ENCODE measurements at places on chromosomes 11 and 22.

- no peak for DNase-seq
These were observed 192.1 kb downstream of the IGLL1 start for GRCh38 chr22:23387827-23388516.

- no peak for DNase-seq
These were observed 30.2 kb downstream of the GTF2H1 start for GRCh38 chr11:18352581-18352980.

DNA sequence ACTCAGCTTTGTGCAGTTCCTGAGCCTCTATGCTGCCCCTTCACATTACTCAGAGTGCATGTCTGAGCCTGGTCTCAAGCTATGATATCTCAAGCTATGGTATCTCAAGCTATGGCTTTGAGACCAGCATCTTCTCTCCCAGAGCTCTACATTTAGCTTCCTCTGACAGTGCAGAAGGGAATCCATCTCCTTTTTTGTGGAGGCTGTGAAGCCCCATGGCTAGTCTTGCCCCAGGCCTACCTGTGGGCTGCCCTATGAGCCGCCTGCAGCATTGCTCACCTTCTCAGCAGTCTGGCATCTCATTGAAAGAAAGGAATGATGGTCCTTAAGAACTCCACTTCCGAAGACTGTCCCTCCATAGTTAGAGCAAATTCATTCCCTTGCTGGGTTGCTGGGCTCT lies 12.6 kb downstream of the PGAP2 start:
- DNase-seq: no peak

- DNase-seq: no peak
These were observed 2.3 kb downstream of the PCF11 start for GRCh38 chr11:83158965-83159901.

GRCh38 chr11:60844045-60844869 lies 2.3 kb downstream of the CCDC86 start:
- DNase-seq: no peak

DNA sequence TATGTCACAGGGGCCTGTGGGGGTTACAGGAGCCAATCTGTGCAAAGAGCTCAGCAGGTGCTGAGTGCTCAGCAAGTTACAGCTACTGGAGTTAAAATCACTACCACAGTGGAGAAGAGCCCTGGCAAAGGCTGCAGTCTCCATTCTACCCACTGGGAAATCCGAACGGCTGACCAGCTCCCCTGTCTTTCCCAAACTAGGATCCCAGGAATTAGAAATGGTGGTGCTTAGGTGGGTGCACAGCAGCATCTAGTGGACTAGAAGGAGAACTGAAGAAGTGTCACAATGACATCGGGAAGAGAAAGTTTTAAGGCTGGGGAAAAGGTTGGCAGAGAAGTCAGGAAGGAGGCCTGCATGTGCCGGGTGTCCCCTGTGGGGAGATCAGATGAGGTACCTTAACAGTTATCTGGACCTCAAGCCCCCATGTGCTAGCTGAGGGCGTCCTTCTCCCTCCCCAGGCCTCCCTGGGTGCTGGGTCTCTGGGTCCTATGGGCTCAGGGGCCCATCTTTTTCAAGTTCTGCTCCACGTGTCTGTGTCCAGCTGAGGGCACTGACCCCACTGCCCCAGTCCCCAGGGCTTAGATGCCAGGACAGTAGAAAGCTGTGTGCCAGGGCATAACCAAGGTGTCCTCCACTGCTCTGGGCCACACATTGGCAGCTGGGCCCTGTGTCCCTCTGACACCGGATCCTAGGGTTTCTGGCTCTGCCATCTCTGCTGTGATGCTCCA lies 1.9 kb downstream of the PIWIL3 start:
- peak; percentile 72 for DNase-seq

GRCh38 chr22:27868732-27869282 lies 50.2 kb downstream of the PITPNB start:
- DNase-seq: no peak

- DNase-seq: no peak
These were observed 4.3 kb downstream of the SLC15A3 start for GRCh38 chr11:60947700-60948099.

GRCh38 chr22:30564761-30565119 lies 9.7 kb downstream of the GAL3ST1 start:
- DNase-seq: no peak

- no peak for DNase-seq
These were observed 1043.0 kb downstream of the TBC1D22A start for GRCh38 chr22:47805394-47805935.

GRCh38 chr11:131118247-131118646 lies 202.0 kb upstream of the SNX19 start:
- DNase-seq: no peak

GRCh38 chr11:96180341-96180740 lies 162.7 kb downstream of the MAML2 start:
- DNase-seq: no peak

DNA sequence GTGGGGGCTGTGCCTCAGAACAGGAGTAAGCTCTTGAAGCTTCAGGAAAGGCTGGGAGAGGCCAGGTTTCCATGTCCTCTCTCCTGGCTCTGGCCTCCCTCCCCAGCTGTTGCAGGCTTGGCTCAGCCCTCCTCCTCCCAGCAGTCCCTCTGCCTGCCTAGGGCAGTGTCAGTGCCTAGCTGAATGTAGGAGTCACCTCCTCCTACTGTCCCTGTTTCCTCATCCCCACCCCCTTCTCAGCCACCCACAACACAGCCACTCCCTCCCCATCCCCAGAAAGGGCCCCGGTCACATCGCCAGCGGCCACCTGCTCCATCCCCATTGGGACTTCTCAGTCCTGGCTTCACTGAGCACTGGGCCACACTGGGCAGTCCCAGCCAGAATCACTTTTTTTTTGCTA lies 2.9 kb upstream of the FBLN1 start:
- no peak for DNase-seq

DNA sequence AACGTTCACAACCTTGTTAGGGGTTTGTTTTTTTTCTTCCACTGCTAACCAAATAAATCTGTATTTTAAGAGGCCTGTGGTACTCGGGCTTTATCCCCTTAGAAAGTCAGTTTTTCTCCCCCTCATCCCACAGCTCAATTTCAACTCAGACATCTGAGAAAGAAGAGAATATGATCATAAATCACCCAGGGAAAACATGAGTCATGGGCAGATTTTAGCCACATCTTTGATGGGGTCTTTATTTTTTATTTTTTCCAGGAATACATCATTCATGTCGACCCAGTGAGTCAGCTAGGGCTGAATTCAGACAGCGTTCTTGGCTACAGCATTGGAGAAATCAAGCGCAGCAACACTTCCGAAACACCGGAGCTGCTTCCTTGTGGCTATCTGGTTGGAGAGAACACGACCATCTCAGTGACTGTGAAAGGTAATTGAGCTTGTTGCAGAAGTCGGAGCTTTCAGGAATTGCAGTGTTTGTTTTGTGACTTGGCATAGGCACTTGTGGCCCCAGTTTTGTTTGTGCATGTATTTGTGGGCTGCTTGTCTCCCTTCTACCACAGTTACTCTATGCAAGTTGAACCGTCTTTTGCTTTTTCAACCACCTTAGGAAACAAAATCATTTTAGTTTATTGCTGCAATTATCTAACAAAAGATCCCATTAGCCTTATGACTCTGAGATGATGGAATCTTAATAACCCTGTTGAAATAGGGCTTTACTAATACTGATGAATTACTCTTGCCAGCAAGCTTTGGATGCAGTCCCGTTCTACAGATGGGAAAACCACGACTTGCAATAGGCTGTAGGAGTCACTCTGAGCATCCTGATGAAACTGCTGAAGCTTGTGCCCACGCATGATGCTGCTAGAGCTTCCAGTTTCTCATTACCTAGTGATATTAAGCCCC lies 62.7 kb downstream of the DBX1 start:
- DNase-seq: no peak

GRCh38 chr11:73203790-73204189 lies 14.3 kb upstream of the P2RY2 start:
- no peak for DNase-seq

GRCh38 chr11:33043221-33043830 lies 4.0 kb downstream of the TCP11L1 start:
- DNase-seq: no peak

GRCh38 chr11:114033066-114033465 lies 26.4 kb upstream of the ZBTB16 start:
- DNase-seq: no peak

DNA sequence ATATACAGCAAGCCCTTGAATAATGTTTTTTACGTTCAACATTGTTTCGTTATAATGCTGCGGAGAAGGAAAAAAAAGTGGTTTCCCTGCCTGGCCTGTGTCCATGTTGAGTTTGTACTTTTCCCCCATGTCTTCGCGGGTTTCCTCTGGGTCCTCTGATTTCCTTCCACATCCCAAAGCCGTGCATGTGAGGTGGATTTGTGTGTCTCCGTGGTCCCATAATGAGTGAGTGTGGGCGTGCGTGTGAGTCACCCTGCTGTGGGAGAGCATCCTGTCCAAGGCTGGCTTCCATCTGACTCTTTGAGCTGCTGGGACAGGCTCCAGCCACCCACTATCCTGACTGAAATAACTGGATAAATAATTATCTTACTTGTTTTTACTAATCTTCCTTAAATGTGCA lies 29.6 kb upstream of the SNX19 start:
- no peak for DNase-seq

- no peak for DNase-seq
These were observed 497 bp upstream of the SYT12 start for GRCh38 chr11:67022341-67022933.

GRCh38 chr22:32142600-32142999 lies 16.5 kb downstream of the C22orf42 start:
- DNase-seq: no peak

- no peak for DNase-seq
These were observed 164.7 kb downstream of the DSCAML1 start for GRCh38 chr11:117632306-117632705.

GRCh38 chr22:47054231-47055072 lies 292.0 kb downstream of the TBC1D22A start:
- no peak for DNase-seq

GRCh38 chr11:27237643-27238042 lies 125.4 kb downstream of the CCDC34 start:
- DNase-seq: no peak

- DNase-seq: no peak
These were observed 22.7 kb upstream of the XBP1 start for GRCh38 chr22:28822930-28823551.

DNA sequence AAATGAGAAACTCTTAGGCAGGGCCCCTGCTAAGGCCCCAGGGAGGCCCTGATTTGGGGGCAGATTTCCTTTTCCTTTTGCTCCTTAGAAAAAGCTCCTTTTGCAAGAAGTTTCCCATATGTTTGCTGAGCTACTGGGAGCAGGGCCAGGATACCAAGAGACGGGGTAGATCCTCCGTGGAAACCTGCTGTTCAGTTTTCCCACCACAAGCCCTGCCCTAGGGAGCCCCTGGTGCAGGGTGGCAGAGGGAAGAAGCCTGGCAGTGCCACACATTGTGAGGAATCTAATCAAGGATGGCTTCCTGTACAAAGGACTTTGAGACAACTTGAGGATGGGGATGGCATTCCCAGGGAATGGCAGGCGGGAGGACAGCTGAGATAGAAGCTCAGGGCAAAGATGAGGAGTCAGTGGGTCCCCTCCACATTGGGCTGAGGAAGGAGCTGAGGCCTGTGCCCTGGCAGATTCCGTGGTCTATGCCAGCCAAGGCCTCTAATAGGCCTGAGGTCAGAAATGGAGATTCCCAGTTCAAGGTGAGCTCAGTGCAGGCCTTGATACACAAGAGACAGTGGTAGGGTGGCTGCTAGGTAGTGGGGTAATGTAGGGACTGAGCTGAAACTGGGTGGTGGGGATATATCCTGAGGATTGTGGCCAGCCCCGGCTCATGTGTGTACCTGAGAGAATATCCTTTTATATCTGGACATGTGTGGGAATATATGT lies 15.0 kb downstream of the TUB start:
- DNase-seq: no peak

GRCh38 chr11:36041988-36042611 lies 98.2 kb downstream of the LDLRAD3 start:
- no peak for DNase-seq

- peak; percentile 77 for DNase-seq
These were observed 84.5 kb downstream of the ISX start for GRCh38 chr22:35150183-35151107.

- no peak for DNase-seq
These were observed 564.6 kb downstream of the BRD1 start for GRCh38 chr22:49263101-49263500.
